ENCODE measurements at places on chromosomes 4 and X.

DNA sequence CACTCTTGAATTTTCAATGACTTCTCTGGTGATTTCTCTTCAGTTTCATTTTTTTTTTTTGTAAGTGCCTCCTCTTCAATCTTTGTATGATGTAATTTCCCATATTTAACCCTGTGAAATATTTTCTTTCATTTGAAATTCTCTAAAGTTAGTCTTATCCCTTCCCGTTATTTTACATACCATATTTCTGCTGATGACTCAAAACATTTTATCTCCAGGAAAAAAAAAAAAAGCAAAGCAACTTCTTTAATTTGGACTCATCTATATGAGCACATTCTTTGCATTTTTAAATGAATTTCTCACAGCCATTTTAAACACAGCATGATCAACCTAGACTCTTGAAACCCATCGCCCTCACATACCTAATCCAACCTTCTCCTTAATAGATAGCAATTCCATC is 1831.4 kb downstream of the ARAP2 start:
- no peak for DNase-seq

DNA sequence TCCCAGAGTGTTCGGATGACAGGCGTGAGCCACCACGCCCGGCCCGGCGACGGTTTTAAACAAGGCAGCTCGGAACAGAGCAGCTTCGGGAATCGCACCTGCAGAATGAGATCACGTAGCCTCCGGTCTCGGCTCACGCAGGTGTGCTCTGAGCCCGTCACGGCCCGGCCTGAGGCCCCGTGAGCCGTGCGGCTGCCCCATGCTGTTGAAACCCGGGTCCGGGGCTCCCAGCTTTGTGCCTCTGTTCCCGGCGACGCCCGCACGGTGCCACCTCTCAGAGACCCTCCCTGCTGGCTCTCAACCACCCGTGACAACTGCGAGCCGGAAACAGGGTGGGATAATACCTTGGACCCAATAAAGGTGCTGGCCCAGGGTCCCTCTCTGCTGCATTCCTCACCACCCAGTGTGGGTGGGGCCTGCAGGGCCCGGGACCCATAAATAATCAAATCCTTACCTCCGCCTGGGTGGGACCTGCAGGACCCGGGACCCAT is 13.4 kb upstream of the PLCXD1 start:
- no peak for DNase-seq

- DNase-seq: no peak
Observed at GRCh38 chr4:145418739-145419138, 62.9 kb upstream of the SMAD1 start.

DNA sequence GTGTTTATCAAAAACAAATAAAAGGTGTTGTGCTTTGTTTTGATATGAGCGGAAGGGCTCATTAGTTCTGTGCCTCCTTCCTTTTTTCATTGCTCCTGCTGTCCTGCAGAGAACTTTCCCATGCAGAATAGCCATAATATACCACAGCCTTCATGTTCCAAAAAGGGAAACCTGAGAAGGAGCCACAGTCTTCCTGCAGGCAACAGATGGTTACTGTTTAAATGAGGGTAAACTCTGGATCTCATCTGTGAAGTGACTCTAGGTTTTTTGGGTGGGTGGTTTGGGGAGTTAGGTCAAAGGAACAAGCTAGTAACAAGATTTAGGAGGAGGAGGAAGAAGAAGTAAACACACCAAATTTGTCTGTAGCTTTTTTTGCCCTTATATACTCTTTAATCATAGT is 131.8 kb downstream of the BMPR1B start:
- no peak for DNase-seq

GRCh38 chr4:181701214-181701613 is 542.0 kb upstream of the TENM3 start:
- DNase-seq: no peak

- no peak for DNase-seq
Observed at GRCh38 chr4:37805091-37805490, 21.4 kb upstream of the PGM2 start.

GRCh38 chr4:99404595-99405287 is 30.4 kb downstream of the ADH7 start:
- no peak for DNase-seq

DNA sequence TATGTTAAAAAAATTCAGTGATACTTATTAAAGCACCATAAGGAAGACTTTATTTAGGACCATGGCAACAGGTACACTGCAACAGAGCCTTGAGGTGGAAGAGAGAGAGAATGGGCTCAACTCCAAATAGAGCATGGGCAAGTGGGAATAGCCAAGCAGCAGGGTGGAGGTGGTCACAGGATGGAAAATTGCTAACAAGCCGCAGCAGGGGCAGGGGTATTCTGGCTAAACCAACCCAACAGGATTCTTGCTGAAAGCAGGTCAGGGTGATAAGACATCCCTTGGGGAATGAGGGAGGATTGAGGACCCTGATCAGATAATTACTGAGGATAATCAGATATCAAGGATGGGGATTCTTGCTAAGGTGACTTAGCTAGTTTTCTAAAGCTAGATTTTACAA is 177.5 kb downstream of the ZIC3 start:
- no peak for DNase-seq

DNA sequence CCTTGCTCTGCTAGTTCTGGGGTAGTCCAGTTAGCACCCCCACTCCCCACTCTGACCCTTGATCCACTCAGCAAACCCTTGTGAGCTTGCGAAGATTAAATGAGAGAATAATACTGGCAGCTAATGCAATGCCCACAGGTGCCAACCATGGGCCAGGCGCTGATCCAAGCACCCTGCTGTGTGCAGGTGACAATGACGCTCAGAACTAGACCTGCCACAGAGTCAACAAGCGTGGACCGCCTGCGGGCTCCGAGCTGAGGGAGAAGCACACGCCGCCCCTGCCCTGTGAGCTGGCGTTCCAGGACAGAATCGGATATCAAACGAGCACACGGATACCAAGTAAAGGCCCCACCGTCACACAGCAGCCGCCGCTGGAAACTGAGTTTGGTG is 129.2 kb downstream of the FAM53A start:
- no peak for DNase-seq

DNA sequence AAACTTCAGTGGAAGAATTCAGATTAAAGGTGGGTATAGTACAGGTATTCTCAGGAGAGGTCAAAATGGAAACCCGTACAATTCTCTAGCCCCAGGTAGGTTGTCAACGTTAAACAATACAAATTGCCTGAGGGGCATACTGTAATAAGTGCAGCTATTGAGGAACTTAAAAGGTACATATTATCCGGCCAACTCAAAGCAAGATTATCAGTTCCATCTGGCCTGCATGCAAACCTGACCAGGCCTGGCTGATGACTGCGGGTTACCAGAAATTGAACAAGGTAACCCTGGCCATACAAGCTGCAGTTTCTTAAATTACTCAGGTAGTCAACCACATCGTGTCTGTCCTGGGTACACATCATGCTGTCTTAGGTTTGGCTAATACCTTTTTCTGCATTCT is 12.3 kb upstream of the ZNF630 start:
- DNase-seq: no peak

DNA sequence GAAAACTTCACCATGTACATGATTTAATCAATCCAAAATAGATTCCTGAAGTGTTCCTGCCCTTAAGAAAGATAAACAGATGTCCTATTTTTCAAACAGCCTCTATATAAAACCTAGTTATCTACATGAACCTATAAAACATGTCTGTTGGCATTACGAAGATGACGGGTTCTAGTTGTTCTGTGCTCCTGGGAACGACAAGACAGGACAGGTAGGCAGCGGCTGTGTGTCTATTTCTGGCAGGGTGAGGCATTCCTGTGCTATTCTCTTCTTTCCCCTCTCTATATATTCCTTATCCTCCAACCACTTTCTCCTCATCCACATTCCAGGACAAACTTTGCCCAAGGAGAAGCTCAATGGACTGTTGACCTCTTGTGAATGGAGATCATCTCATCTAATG is 6.1 kb downstream of the FAT1 start:
- no peak for DNase-seq

DNA sequence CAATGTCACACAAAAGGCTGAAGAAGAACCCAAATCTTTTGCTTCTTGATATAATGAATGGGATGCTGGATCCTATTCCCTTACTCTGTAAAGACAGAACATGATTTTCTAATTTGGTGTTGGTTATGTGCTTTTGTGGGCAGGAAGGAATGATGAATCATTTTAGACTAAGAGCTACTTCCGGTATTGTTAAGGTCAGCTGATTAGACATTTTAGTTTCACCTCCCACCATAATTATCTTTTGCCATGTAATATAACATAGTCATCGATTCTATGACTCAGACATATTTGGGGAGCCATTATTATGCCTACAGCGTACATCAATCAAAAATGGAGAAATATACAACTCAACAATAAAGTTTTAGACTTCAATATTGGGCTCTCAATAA is 265.3 kb downstream of the ZNF674 start:
- no peak for DNase-seq

DNA sequence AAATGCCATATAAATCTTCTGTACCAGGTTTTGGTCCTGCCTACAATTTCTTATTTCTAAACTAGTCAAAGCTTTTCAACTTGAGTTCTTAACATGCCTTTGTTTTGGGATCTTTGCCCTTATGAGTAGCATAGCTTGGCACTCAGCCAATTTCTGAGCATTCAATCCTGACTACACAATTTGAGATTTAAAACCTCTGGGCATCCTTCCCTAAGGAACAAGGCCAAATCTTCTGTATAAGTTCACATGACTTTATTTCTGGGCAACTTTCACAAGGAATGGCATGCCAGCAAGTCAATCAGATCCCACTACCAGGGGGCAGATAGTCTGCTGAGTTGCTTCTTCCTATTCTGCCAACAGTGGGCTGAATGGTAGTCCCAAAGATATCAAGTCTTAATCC is 254.2 kb downstream of the ADAMTS3 start:
- DNase-seq: no peak

- DNase-seq: no peak
Observed at GRCh38 chrX:103517246-103517645, 2.0 kb downstream of the RAB40A start.

GRCh38 chrX:39050427-39050826 is 249.2 kb downstream of the MID1IP1 start:
- DNase-seq: no peak

- DNase-seq: no peak
Observed at GRCh38 chr4:36772154-36772516, 472.4 kb upstream of the NWD2 start.

DNA sequence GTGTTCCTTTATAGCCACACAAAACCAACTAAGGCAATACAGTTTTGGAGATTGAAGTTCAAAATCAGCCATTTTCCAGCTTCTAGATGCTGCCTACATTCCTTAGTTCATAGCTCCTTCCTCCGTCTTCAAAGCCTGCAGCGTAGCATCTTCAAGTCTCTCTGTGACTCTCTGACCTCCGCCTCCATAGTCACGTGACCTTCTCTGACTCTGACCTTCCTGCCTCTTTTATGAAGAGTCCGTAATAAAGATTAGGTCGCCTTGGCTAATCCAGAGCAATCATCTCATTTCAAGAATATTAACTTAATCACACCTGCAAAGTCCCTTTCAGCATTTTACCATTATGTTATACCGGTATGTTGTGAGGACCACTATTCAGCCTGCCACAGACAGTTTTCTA is 60.4 kb downstream of the ZCCHC12 start:
- no peak for DNase-seq

DNA sequence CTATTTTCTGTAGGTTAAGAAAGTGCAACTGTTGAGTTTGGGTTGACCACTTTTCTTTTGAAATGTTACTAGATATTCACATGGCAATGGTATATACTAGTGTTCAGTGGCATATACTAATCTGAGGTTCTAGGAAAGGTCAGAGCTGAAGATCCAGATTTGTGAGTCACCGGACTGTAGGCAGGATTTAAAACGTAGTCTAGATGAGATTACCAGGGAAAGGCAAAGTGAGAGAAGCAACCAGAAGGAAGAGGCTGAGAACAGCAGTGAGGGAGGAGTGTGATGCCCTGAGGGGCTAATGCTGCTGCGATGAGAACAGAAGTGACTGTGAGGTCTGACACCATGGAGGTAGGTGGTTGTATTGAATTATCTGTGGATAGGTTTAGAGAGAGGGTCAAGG is 9.7 kb upstream of the PLA2G12A start:
- no peak for DNase-seq

GRCh38 chrX:9518051-9518450 is 53.2 kb downstream of the TBL1X start:
- DNase-seq: no peak

GRCh38 chrX:109774706-109775105 is 41.6 kb upstream of the ACSL4 start:
- no peak for DNase-seq

DNA sequence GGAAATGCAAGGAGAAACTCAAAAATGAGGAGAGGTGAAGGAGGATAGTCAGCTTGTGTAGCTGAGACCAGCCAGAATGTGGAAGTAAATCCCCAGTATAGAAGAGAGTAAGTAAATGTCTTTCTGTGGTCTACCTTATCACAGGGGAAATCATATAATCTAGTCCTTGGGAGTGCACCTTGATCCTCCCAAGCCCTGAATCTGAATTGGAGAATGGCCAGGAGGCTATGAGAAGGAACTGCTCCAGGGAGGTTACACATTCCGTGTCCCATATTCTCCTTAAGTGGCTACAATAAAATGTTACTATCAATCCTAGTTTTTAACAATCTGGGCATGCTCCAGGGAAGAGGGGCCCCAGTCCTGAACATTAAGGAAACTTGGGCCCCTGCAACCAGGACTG is 10.8 kb downstream of the AGTR2 start:
- DNase-seq: no peak

DNA sequence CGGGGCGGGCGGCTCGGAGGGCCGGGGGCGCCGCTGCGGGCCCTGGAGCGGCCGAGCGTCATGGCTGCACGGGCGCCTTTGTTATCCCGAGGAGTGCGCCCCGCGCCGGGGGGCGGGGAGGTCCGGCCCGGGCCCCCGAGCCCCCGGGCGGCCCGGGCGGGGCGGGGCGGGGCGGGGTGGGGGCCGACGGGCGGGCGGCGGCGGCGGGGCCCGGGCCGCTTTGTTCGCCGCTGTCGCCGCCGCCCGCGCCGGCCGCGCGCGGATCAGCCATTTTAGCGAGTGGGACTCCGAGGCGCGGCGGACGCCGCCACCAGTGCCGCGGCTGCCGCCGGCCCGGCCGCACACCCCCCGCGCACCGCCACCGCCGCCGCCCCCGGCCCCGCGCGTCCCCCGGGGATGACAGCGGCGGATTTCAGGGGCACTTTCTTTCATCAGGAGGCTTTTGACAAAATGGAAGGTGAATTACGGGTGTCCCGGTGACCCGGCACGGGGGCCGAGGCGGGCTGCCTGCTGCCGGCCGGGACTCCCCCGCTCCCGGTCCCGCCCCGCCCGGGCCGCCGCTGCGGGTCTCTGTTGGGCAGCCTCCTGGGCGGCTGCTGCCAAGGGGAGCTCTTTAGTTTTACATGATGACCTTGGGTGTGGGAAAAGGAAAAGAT is 1.2 kb downstream of the HMGB3 start:
- no peak for DNase-seq
